AG08395 (cell line): ENCODE measurements at places on chromosomes 12 and 14.

DNA sequence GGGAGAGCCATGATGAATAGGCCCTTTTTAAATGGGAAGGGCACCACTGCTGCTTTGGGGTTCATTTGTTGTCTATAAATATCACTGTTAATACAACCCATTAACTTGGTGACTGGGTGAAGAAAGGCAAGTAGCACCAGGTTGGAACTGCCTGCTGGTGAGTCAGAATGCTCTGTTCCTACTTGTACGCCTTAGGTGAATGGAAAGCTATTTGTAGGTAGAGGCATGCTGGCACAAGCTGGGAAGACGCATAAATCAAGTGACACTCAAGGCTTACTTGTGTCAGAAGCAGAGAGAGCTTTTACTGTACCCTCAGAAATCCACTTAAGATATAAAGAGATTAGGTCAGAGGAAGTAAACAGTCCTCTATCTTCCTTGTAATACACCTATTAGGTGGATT, 142.5 kb downstream of the TMX1 start:
- no peak for DNase-seq

DNA sequence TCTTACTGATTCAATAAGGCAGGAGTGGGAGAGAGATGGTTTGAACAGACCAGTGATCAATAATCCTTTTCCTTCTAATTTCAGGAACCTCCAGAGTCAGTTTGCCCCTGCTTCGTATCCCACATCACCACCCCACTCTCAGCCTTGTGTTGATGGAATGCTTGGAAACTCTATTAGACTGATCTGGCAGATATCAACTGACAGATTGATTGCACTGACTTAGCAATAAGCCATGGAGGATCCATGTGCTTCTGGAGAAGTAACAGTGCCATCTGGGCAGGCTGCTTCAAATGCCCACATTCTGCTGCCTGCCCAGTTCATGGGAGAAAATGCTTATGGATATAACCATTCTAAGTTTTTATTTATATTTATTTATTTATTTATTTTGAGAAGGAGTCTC, 218.0 kb downstream of the SLC2A13 start:
- DNase-seq = no peak

GRCh38 chr12:13992585-13992984, 11.2 kb upstream of the GRIN2B start:
- no peak for DNase-seq

- no peak for DNase-seq
Measured at GRCh38 chr14:47186486-47186885, 488.9 kb downstream of the MDGA2 start.

GRCh38 chr12:47718531-47718930, 6.8 kb downstream of the ENDOU start:
- DNase-seq = no peak

DNA sequence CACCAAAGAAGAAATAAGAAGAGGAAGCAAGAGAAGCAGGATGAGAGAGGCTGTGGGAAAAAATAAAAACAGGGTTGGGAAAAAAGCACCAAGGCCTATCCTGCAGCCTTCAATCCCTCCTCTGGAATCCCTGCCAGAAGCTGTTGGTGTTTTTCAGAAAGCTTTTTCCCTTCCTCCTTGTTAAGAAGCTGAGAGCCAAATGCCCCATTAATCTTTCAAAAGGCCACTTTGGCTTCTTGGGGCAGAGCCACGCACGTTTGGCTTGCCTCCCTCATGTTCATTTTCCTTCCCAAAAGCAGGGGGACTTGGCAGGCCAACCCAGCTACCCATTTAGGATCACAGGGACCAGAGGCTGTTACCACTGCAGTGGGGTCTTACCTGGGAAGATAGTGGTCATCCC, 365.3 kb downstream of the NUAK1 start:
- DNase-seq = no peak

GRCh38 chr12:98421316-98421715, 94.1 kb upstream of the TMPO start:
- no peak for DNase-seq

DNA sequence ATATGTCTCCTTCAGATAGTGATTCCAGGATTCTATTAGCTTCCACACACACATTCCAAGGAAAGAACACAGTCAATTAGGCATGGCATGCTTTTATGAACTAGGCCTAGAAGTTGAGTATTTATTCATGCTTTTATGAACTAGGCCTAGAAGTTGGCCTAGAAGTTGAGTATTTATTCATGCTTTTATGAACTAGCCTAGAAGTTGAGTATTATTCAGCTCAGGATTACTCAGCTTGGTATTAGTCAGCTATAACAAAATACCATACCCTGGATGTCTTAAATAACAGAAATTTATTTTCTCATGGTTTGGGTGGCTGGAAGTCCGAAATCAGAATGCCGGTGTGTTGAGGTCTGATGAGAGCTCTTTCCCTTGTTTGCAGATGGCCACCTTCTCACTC, 442.7 kb upstream of the FLRT2 start:
- no peak for DNase-seq

- DNase-seq = peak; percentile 40
Measured at GRCh38 chr12:19186722-19187661, 57.5 kb downstream of the PLEKHA5 start.

GRCh38 chr14:86153480-86153879, 623.5 kb downstream of the FLRT2 start:
- no peak for DNase-seq

- no peak for DNase-seq
Measured at GRCh38 chr12:67816269-67816668, 167.7 kb downstream of the DYRK2 start.
